ENCODE measurements at places on chromosomes 6 and 20. TPM values are rescaled to one million over a fixed set of nuclear protein-coding genes. Genes with fewer than 3 reads are reported as not detected.

- DNase-seq = no peak
Observed at GRCh38 chr20:45959956-45960630, 11.9 kb downstream of the ZNF335 start.

DNA sequence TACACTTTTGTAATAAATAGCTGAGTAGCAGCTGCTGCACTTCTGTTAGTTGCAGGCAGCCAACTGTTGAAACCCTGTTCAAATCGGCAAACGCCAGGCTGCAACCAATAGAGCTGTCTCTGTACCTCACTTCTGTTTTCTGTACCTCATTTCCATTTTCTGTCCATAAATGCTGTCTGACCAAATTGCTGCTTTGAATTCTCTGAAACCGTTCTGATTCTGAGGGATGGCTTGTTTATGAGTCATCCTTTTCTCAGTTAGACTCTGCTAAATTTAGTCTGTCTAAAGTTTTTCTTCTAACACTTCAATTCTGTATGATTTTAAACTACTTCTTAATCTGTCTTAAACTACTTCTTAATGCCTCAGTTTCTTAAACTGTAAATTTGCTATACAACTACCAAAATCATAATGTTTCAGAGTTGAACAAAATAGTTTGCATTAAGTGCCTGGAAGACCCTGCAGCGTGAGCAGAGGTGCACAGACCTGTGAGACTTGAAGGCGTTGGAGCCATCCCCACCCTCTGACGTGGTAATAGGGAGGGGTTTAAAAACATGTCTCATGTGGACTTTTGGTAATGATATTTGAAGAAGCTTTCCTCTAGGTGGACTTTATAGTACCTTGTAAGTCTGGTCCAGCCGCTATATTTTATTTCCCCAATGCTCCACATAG lies 9.6 kb downstream of the BTNL2 start:
- no peak for DNase-seq

DNA sequence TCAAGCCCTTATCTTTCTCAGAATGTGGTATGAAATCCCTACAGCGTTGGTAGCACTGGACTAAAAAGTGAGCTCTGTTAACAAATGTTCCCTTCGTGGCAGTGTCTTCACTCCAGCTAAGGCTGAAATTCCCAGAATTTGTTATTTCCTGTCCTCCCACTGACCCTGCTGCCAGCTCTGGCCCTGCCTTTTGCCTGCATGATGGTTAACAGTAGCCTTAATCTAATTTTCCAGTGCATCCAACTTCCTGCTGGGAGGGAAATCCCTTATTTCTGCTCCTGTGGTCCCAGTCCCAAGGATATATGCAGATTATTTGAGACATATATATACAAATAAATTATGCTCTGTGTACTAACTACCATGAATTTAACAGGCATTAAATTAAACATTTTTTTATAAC lies 157.2 kb upstream of the CARMIL1 start:
- no peak for DNase-seq

PTK6 gene
- 4.4 TPM for total RNA-seq

GRCh38 chr6:160767647-160768019 lies 65.6 kb downstream of the PLG start:
- no peak for DNase-seq

GRCh38 chr6:146673069-146673468 lies 74.3 kb downstream of the ADGB start:
- DNase-seq = no peak

DNA sequence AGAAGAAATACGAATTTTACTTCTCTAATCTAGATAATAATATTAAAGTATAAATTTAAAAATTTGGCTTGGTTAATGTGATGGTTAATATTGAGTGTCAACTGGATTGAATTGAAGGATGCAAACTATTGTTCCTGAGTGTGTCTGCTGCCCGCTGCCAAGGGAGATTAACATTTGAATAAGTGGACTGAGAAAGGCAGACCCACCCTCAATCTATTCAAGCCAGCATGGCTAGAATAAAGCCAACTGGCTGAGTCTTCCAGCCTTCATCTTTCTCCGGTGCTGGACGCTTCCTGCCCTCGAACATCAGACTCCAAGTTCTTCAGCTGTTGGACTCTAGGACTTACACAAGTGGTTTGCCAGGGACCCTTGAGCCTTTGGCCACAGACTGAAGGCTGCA lies 152.7 kb downstream of the TBXT start:
- no peak for DNase-seq

SPO11 gene
- not detected for total RNA-seq

- DNase-seq = no peak
Observed at GRCh38 chr6:91097364-91097763, 510.5 kb upstream of the MAP3K7 start.

GRCh38 chr20:53073636-53074415 lies 101.7 kb downstream of the TSHZ2 start:
- DNase-seq = no peak

ADAM33 gene
- not detected for total RNA-seq

DNA sequence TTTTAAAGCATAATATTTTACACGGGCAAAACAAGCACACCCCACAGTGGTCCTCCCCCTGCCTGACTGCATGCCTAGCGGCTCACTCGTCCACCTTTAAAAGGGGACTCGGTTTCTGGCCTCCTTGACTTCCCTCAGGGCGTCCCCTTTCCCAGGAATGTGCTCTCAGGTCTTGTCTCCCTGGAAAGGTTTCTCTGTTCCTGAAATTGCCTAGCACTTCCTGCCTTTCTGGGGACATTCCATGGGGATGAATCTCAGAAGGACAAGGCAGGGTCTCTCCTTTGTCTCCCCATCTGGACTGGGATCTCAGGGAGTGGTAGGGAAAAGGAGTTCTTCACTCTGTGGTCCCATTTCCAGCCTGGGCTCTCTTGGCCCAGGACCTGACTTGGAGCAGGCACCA lies 4.9 kb downstream of the TCF15 start:
- DNase-seq = no peak

DNA sequence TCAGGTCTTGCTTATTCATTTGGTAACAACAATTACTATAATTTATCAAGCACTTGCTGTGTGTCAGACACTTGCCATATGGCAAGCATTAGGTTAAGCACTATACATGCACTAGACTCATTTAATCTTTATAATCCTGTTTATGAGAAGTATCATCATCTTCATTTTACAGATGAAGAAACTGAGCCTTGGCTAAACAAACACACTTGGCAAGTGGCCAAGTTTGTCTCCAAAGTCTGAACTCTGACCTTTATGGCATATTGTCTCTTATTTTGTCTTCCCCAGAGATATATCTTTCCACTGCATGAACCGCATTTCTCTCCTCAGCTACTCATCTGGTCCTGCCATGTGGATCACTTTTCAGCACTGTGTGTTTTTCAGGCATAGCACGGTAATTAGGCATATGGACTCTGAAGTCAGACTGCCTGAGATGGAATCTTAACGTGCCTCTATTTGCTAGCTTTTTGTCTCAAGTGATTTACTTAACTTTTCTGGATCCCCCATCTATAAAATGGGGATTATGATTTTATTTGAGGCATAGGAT lies 4.7 kb downstream of the ADGRF5 start:
- no peak for DNase-seq

GRCh38 chr6:137102050-137102848 lies 57.5 kb upstream of the IL20RA start:
- peak; percentile 12 for DNase-seq

- DNase-seq = no peak
Observed at GRCh38 chr20:7836076-7836475, 104.2 kb downstream of the HAO1 start.

- peak; percentile 73 for DNase-seq
Observed at GRCh38 chr6:3157131-3157933, at the start of gene TUBB2A. Gene TUBB2A, minus strand, starts transcription at chr6:3157544. Its CDS starts 81 bp downstream, at chr6:3157463.

GRCh38 chr6:158418501-158418900 lies 106.2 kb downstream of the TULP4 start:
- no peak for DNase-seq

GRCh38 chr6:25583099-25583498 lies 68.9 kb upstream of the SCGN start:
- no peak for DNase-seq

RBM24 gene
- total RNA-seq = 2.4 TPM

EPPIN gene
- total RNA-seq = not detected

- no peak for DNase-seq
Observed at GRCh38 chr6:73348550-73349204, 5.4 kb downstream of the DPPA5 start.

CTNNBL1 gene
- total RNA-seq = 78.2 TPM

DNA sequence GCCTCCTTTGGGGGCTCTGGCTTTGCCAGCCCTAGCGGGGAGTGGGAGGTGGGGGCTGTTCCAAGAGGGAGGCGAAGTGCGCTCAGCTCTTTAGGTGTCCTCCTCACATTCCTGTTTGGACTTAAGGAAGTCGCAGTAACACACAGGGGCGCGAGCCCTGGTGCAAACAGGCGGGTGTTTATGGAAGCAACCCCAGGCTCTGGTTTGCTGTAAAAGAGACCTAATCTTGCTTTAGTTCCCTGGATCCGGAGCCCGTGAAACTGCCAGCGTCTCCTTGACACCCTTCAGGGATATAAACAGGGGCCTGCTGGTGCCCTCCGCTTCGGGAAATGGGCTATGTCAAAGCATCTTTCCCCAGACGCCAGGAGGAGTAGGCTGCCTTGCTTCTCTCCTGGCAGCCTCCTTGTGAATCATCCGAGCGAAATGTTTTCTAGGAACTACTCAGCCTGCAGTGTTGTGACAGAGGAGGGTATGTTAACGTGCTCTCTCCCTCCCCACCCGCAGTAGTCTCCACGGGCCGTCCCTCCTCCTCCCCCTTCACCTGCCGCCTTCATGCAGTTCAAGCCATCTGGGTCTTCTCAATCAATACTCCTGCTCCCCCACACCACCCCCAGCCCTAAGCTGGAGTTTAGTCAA lies 168.0 kb upstream of the LRFN2 start:
- no peak for DNase-seq

- peak; percentile 22 for DNase-seq
Observed at GRCh38 chr6:142088858-142089216, 43.9 kb upstream of the GJE1 start.

- no peak for DNase-seq
Observed at GRCh38 chr6:109339906-109340678, 42.2 kb downstream of the CD164 start.

LGSN gene
- total RNA-seq = not detected

GRCh38 chr20:16514140-16514539 lies 59.1 kb downstream of the KIF16B start:
- no peak for DNase-seq

GATA5 gene
- total RNA-seq = not detected

- DNase-seq = no peak
Observed at GRCh38 chr6:112927641-112928320, 580.7 kb downstream of the RFPL4B start.

- no peak for DNase-seq
Observed at GRCh38 chr20:32517914-32518592, 67.1 kb downstream of the NOL4L start.

FBXL4 gene
- total RNA-seq = 11.3 TPM

- DNase-seq = no peak
Observed at GRCh38 chr20:43948455-43948854, 33.8 kb downstream of the TOX2 start.

DNA sequence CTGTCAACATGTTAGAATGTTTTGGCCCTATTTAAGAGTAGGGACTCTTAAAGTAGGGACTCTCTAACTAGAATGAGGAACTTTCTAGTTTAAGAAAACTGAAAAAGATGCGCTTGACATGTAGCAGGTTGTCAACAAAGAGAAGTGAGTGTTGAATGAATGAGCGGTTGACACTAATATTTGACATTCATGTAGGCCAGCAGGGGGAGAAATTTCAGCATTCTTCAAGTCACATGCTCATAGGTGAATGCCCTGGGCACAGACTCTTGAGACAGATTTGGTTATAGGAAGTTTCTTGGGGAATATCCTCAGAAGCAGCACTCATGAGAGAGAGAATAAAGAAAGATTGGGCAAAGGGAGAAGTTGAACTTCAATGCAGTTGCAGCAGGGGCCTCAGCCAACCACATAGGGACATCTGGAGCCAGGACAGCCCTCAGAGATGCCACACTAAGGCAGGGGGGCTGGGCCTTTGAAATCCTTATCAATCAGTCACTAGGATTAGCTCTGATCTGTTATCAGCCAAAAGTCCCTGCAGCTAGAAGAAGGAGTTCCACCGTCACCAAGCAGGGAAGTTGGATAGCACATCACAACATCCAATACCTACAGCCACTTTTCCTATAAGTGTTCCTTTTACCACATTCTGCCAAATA lies 145.1 kb upstream of the FKBP1C start:
- peak; percentile 10 for DNase-seq

- DNase-seq = no peak
Observed at GRCh38 chr6:15755526-15755925, 92.7 kb upstream of the DTNBP1 start.

NRN1 gene
- total RNA-seq = not detected

DNA sequence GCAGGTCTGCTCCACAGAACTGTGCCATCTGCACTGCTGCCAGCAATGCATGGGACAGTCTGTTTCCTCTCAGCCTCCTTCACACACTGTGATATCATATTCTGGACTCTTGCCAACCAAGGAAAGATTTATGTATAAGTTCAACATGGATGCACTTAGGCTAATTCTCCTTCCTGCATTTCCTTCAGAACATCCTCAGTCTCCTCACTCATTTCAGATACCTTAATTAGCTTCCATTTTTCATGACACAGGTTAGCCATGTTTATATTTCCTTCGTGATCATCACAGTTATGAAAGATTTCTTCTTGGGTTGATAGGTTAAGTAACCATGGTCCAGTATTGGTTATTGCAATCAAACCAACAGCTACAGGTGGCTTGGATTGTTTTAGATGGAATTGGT lies 46.4 kb upstream of the DDR1 start:
- DNase-seq = no peak

GRCh38 chr20:53255102-53255710 lies 283.0 kb downstream of the TSHZ2 start:
- no peak for DNase-seq

TP53INP2 gene
- 0.84 TPM for total RNA-seq

DNA sequence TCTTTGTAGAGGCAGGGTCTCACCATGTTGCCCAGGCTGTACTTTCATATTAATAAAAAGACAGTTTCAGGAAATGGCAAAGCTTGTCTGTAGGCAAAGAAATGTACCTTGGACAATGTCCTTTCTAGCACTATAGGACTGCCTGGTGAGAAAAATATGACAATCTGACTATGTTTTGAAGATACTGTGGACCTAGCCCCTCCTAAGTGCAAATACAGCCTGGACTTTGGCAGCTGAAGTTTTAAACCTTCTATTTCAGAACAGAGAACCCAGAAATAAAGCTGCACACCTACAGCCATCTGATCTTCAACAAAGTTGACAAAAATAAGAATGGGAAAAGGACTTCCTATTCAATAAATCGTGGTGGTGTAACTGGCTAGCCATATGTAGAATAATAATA lies 18.9 kb upstream of the IL17A start:
- DNase-seq = no peak

DNA sequence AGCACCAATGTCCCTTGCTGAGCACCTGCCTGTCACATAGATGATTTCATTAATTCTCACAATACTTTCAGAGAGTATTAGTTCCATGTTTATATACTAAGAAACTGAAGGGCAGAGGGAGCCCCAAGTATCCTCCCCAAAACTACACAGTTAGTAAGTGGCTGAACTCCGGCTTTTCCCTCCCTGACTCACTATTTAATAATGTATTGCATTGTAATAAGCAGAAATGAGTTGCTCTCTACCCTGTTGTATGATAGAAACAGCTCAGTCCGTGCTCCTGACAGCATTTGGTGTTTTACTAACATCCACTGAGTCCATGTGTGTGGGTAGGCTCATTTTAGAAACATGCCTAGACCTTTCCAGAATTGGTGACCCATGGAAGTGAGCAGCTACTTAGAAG lies 76.8 kb downstream of the OLIG3 start:
- DNase-seq = no peak

- no peak for DNase-seq
Observed at GRCh38 chr6:157139054-157139708, 184.1 kb downstream of the TMEM242 start.

TAAR6 gene
- total RNA-seq = not detected

- no peak for DNase-seq
Observed at GRCh38 chr6:52554684-52555280, 22.1 kb downstream of the TRAM2 start.
